ENCODE measurements at places on chromosomes 16 and 17.
A peak's percentile ranks its signal among the peaks of the same experiment; 100 is the strongest.

DNA sequence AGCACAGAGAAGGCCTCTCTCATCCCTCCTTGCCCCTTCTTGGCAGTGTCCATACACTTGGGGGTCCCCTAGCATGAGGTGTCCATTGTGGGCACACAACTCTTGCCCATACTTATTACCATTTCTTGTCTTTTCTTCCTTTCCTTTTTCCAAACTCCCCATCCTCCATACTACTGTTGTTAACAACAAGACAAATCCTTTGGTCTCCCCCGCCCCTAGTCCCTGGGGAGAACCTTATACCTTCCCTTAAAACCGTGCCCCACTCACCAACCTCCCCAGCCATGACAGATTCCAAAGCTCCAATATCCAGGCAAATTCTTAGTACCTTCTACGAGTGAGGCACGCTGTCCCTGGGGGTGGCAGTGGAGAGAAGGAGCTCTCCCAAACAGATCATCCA is 82.9 kb downstream of the GAS7 start:
- DNase-seq, result no peak

DNA sequence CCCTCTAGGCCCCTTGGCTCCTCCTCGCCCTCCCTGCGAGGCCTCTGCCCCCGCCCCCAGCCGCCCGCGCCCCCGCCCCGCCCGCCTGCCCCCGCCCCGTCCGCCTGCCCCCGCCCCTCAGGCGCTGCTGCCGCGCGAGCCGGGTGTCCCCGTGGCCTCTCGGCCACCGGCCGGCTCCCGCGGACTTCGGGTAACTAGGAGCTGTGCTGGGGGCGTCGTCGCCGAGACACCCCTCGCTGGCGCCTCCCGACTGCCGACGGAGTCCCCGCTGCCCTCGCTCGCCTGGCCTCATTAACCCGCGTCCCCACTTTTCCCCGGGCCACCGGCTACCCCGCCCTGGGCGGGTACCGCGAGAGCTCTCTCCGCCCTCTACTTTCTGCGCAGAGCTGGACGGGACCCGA is at the start of gene TLCD1:
Gene TLCD1 (minus strand): TSS at position 8 of the 401 bp plus-strand sequence. CDS start 136 bp downstream, outside the sequence.
- DNase-seq, result peak; percentile 84

- DNase-seq, result no peak
Observed at GRCh38 chr17:56131431-56131830, 21.8 kb upstream of the ANKFN1 start.

DNA sequence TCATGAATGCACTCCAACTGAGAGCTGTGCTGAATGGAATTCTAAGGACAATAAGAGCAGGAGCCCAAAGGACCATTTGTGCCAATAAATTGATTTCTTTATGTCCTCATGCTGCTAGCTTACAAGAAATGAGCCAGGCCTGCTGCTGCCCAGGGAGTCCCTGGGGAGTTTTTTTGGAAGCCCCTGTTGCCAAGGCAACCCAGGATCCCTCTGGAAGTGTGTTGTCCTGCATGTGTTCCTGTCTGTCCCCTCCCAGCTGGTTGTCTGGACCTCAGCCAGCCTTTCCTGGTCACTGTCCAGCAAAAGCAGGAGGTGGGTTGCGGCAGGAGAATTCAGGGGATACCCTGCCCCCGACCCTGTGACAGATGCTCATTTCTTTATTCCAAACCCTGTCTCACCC is 51.0 kb upstream of the GPRC5B start:
- DNase-seq, result no peak

- peak; percentile 24 for DNase-seq
Observed at GRCh38 chr17:32319548-32319905, 22.4 kb downstream of the C17orf75 start.

DNA sequence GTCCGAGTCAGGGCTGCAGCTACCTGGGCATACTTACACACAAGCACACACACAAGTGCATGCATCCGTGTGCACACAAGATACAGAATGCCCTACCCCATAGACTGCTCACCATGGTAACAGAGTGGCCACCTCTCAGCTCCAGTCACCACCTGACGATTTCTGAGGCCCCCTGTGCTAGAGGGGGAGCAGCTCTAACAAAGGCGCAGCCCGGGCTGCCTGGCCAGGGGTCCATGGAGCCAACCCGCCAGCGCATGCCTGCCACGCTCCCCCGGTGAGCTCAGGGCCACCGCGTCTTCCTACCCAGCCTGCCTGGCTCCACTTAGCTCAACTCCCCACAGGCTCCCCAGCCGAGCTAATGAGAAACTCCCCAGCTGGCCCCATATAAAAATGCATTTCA is 75.5 kb downstream of the ZNF423 start:
- no peak for DNase-seq

- DNase-seq, result no peak
Observed at GRCh38 chr17:56898874-56899273, 15.0 kb downstream of the TRIM25 start.

DNA sequence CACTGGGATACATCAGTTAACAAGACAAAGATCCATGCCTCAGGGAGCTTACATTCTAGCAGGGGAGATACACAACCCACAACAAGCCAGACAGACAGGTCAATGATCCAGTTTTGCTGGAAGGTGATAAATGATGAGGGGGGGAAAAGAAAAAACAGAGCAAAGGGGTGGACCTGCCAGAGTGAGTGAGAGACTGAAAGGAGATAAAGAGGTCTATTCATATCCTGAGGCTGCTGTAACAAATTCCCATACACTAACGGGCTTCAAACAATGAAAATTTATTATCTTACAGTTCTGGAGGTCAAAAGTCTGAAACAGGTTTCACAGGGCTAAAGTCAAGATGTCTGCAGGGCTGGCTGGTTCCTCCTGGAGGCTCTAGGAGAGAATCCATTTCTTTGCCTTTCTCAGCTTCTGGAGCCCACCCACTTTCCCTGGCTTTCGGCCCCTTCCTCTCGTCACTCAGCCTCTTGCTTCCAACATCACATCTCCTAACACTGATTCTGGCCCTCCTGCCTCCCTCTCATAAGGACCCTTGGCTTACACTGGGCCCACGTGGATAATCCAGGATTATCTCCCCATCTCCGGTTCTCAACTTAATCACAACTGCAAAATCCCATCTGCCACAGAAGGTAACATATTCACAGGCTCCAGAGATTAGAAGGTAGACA is 81.5 kb downstream of the GAS7 start:
- DNase-seq, result no peak

DNA sequence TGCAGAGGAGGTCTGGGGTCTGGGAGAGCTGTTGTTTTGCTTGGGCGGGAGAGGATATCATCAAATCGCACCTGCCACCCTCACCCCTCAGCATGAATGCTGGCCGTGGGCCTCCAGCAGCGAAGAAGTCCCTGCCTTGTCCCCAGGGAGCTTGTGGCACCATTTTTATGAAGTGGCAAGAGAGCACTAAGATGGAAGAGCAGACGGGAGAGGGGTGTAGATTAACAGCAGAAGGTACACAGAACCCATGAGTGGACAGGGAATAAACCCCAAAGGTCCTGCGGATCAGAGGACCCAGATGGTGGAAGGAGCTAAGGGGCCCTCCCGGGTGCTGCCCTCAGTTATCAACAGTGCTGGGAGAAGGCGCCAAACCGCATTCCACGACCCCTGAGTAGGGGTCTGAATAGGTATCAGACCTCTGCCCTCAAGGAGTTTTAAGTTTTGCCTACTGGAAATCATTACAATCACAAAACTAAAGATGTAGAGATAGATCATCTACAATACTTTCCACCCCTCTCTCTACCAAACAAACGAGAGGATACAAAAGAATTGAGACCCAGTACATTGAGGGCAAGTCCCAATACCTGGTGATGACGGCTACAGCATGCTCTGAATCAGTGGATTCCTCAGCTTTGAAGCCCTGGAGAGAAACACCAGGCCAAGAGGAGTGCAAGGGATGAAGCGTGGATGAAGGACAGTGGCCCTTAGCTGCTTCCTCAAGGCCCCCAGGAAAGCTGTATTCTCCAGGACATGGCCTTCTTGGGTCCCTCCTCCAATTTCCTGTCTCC is 60.2 kb downstream of the CCDC182 start:
- no peak for DNase-seq

GRCh38 chr16:3511286-3512180 is 10.7 kb downstream of the CLUAP1 start:
- no peak for DNase-seq

- DNase-seq, result peak; percentile 49
Observed at GRCh38 chr17:50397111-50397918, at the start of gene LRRC59. Gene LRRC59, minus strand, starts transcription at chr17:50397523. Its CDS starts 206 bp downstream, at chr17:50397317.

- no peak for DNase-seq
Observed at GRCh38 chr16:58034128-58034685, 8.7 kb downstream of the MMP15 start.

- DNase-seq, result no peak
Observed at GRCh38 chr17:40038882-40039513, 15.2 kb downstream of the MED24 start.

DNA sequence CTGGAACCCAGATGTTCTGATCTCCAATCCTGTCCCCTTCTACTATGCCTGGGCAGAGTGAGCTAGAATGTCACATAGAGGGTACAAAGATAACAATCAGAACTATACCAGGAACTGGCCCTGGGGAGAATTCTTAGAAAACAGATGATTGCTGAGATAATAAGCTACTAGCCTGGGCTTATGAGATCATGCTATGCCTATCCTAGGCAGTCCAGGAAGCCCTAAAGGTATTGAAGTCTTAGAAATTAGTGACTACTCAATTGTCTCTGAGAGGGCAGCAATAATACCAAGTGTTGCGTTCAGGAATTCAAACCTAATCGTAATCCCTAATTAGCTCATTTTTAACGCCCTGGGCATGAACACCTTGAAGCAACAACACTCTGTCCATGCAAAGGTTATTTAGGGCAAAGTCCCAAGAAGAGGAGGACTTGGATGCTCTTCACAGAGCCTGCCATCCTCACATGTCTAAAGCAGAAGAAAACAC is 77.1 kb downstream of the MMD start:
- no peak for DNase-seq

DNA sequence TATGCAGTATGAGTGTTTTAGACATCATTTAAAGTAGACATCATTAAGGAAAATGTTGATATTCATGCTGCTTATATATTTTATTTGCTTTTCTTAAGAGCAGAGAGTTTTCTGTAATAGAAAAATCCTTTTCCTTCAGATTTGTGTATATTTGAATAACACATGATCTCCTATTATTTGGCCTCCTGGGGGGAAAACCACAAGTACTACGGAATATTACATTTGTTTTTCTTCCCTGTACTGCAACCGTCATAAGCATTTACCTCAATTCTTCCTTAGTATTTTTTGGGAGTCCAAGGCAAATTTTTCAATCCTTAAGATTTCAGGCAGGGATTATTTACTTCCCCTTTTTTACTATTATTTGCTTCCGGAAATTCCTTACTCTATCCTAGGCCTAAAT is 6.0 kb downstream of the RSPRY1 start:
- no peak for DNase-seq

DNA sequence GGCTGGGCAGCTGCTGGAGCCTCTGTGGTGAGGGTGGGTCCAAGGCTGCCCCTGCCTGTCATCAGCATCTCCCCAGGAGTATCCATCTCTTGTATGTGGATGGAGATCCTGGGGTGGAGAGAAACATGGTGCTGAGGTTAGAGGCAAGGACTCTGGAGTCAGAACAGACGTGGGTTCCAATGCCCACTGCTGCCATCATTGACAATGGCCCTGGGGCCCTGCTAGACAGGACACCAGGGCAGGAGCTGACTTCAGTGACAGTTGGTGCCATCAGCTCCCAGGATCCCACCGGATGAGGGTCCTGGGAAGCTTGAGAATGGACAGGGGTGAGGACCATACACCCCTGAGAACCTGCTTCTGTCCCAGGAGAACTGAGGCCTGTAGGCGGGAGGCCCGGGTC is 15.6 kb downstream of the MYLK3 start:
- no peak for DNase-seq

DNA sequence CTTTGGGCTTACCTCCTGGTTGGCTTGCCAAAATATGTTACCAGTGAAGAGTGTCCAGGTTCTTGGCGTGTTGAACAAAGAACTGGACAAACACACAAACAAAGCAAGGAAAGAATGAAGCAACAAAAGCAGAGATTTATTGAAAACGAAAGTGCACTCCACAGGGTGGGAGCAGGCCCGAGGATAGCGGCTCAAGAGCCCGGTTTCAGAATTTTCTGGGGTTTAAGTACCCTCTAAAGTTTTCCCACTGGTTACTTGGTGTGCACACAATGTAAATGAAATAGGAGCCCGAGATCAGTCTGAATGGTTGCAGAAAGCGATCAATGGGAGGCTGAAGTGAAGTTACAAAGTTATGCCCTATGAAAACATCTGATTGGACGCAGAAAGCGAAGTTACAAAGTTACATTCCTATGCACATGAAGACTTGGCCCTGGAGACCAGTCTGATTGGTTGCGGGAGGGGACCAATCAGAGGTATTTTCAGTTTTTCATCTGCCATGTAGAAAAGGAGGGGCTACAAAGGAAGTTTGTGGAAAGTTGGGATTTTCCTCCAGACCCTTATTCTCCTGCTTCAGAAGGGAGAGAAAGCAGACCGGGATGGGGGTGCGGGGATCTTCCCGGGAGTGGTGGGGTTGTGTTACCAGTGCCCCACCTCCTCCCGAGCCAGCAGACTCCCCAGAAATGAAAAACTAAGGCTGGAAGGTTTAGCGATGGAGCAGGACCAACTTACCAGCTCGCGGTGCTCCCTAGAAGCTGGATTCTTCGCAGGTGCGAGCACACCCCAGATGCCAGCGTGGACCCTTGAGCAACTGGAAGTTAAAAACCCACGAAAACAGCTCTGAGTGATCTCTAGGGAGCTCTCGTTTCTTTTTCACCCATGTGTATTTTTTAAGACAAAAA is at the start of gene SLFN12:
Gene SLFN12 (minus strand): TSS at position 325 of the 899 bp plus-strand sequence. CDS start 9,472 bp downstream, outside the sequence.
- no peak for DNase-seq

- no peak for DNase-seq
Observed at GRCh38 chr17:77858291-77859034, 100.0 kb upstream of the TNRC6C start.

DNA sequence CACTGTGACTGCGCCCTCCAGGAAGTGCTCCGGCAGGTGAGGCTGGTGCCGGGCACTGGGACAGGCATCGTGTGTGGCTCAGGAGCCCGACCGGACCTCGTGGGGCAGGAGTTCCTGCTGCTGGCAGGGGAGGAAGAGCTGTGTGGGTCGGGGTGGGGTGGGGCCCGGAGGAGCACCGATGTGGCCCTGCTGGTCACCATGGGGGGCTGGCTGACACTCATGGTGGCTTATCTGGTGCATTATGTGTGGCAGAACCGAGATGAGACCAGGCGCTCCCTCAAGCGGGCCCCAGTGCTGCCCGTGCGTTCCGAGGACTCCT is 16.8 kb downstream of the LRRC3C start:
- DNase-seq, result no peak

DNA sequence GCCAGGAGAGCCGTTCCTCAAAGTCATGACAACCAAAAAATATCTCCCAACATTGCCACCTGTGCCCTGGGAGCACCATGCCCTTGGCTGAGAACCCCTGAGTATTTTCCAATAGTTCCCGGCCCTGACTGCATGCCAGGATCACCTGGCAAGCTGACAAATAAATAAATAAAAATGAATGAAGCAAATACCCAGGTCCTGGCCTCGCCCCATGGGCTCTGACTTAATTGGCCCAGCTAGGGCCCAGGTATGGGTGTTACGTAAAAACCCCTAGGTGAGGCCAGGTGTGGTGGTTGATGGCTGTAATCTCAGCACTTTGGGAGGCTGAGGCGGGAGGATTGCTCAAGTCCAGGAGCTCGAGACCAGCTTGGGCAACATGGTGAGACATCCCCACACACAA is 2.7 kb upstream of the C16orf74 start:
- no peak for DNase-seq

- no peak for DNase-seq
Observed at GRCh38 chr17:559551-560431, 154.8 kb downstream of the VPS53 start.
